ENCODE measurements at places on chromosomes 1 and 21.

DNA sequence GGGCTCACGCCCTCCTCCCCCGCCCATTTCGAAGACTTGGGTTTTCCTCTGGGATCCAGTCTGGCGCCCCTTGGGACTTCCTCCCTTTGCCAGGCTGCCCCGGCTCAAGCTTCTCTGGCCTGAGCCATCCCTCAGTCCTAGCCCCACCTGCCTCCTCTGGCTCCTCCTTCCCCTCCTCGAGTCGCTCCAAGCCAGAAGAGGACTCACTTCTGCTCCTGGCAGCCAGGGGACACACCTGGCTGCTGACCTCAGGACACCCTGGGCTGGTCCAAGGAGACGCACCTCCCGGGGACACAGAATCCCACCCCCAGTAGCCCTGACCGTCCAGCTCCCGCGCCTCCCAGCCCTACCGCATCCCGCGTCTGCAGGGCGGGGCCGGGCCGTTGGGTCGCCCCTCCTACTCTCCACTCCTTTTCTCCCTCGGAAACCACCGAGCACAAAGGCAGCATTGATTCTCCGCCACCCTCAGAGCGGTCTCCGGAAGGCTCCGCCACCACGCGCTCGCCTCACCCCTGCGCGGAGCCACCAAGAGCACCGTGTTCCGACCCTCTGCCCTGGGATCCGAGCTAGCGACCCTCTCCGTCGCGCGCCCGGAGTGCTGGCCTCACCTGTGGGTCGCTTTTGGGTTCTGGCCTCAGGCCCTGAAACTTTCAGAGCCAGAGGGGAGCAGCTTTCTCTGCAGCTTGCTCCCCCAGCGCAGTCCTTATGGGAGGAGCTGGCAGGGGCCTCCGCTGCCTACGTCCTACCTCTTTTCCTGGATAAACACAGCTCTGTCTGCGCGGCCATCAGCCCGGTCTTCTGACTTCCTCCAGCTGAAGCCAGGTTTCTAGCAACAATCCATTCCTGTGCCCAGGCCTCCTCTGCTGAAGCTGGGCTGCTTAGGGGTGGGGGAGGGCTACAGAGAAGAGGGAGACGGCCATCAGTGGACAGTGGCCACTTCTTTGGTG is at the start of gene C2CD4D:
Gene C2CD4D (minus strand): TSS at position 364 of the 947 bp plus-strand sequence. CDS start 831 bp downstream, outside the sequence.
- peak; percentile 86 for DNase-seq

- DNase-seq, result peak; percentile 74
These were observed 8.8 kb upstream of the GUCA2A start for GRCh38 chr1:42173155-42173933.

DNA sequence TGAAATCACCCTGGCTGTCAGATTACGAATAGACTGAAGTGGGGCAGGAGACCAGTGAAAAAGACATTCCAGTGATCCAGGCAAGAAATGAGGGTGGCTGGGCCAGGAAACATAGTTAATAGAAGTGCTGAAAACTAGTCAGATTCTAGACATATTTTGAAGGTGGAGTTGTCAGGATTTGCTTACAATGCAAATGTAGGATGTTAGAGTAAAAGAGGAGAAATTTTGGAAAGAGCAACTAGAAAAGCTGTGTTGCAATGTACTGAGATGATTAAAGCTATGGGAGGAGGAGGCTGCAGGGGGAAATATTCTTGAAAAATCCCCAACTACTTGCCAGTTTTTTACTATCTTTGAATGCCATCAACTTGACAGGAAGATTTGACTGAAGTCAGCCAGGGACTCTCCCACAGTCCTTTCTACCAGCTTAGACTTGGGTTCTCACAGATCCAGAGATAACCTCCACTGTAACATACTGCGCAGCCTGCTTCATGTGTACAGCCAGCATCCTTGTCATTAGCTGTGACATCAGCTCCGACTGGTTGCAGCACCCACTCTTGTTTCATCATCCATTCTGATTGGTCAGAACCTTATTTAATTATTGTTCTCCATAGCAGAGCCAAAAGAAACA is 109.7 kb downstream of the TSEN15 start:
- peak; percentile 66 for DNase-seq

DNA sequence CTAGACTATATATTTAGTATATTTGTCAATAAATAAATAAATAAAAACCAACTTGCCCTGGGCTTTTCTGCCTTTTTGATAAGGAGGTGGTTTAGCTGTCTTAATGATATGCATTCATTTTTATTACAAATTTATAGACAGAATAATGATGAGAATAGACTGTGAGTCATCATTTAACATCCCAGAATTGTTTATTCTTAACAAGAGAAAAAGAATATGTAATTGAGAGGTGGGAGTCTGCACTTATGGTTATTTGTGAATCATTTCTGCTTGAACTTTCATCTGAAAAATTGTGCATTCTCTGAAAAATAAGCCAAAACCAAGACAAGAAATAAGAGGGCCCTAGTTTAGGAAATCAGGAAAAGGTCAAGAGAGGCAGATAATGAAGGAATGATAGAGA is 326.2 kb downstream of the COL11A1 start:
- DNase-seq, result no peak

GRCh38 chr21:44293551-44294231 is 6.2 kb upstream of the PFKL start:
- peak; percentile 17 for DNase-seq

DNA sequence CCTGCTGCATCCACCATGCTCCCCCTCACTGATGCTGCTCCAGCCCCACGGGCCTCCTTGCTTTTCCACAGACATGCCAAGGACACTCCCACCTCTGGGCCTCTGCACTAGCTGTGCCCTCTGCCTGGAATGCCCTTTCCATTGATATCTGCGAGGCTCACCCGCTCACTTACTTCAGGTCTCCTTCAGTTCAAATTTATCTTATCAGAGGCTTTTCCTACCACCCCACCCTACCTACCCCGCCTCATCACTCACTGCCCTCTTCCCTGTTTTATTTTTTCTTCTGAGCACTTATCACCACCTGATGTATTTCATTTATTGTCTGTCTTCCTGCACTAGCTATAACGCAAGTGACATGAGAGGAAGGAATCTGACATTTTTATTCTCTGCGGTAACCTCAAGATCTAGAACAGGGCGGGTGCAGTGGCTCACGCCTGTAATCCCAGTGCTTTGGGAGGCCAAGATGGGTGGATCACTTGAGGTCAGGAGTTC is 7.0 kb downstream of the HSPG2 start:
- DNase-seq, result no peak

Measured in activated CD4-positive, alpha-beta memory T cell treated with anti-CD3 and anti-CD28 coated beads for 36 hours (primary cell).